Left lung (tissue), 14 donors: ENCODE measurements at places on chromosomes 1 and 21.

- DNase-seq, result no peak
These were observed 20.9 kb downstream of the UQCRHL start for GRCh38 chr1:15786581-15786980.

DNA sequence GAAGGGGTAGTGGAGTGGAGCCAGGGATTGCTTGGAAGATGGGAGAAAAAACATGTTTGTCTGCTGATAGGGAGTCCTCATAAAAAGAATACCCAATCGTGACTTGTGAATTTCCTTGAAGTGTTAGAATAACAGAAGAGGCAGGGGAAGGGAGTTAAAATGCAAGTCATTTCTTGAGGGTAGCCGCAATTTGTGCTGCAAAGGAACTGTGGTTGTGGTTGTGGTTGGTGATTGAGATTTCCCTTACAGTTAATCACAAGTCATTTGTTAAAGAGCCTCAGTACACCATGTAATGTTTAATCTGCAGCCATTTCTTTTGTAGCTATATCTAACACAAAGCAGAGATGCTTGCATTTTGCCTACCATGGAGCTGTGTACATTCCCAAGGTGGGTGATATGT is 38.5 kb upstream of the EGLN1 start:
- no peak for DNase-seq

DNA sequence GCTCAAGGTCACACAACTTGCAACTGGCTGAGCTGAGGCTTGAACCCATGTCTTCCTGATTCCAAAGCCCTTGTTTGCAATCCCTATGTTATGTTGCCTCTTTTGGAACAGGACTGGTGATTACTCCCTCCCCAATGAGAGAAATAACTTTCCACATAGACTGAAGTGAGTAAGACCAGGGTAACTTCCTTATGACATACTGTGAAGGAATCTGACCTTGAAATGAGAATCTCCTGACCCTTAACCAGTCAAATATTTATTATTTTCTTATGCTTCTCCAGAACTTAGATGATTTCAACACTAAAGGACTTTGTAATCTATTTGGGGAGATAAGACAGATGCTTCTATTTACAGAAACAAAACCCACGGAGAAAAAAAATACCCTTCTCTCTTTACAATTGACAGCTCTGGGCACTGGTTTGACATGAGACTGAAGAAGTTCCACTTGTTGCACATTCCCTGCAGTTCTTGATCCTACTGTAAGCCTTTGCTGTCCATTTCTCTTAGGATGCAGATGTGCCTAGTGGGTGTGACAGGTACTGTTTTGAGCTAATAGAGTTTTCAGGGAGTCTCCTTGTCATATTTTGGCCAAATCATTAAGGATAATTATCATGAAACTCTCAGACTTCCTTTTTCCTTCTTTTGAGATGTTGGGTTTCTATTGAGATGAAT is 3.9 kb upstream of the RPTN start:
- DNase-seq, result no peak

GRCh38 chr1:54477153-54477561 is 70.9 kb upstream of the ACOT11 start:
- DNase-seq, result no peak

GRCh38 chr1:119779869-119780356 is 11.2 kb upstream of the HMGCS2 start:
- peak; percentile 43 for DNase-seq

DNA sequence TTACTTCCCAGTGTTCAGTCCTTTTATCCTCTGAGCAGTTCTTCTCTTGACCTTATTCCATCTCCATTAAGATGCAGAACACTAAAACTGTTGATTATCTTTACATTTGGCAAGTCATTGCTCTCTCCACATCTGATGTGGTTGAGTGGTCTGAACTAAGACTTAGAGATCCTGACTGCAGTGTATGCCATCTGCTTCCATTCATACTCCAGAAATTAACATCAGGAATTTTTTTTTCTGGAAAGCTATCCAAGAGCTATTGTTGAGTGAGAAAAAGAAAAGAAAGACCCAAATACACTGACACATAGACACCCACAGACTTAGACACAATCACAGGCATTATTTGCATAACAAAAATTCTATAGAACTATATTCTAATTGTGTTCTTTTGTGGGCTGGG is 3.7 kb upstream of the TRIM62 start:
- DNase-seq, result no peak

DNA sequence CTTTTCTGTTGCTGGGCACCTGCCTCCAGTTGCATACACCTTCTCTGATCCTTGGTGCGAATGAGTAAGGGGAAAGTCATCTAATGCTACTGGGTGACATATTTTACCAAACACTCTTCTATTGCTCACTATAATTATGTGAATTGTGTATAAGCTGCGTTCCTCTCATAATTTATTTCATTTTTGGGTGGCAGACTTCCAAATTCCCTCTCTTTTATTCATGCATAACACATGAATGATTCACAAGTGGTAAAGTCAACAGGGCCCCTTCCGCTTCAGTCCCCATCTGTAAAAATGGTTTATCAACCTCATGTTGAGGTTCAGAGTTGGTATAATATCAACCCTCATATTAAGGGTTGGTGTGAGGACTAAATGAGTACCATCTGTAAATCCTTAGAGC is 3.2 kb upstream of the QSOX1 start:
- DNase-seq, result no peak

- no peak for DNase-seq
These were observed 25.4 kb downstream of the SLC30A1 start for GRCh38 chr1:211553549-211553948.

- DNase-seq, result no peak
These were observed 977 bp downstream of the PRPF3 start for GRCh38 chr1:150322310-150322709.

GRCh38 chr21:41958886-41959563 is 5.2 kb upstream of the C2CD2 start:
- no peak for DNase-seq

GRCh38 chr1:106978477-106979322 is 77.8 kb upstream of the PRMT6 start:
- no peak for DNase-seq

- DNase-seq, result no peak
These were observed 199.8 kb downstream of the ST6GALNAC3 start for GRCh38 chr1:76274302-76274701.

DNA sequence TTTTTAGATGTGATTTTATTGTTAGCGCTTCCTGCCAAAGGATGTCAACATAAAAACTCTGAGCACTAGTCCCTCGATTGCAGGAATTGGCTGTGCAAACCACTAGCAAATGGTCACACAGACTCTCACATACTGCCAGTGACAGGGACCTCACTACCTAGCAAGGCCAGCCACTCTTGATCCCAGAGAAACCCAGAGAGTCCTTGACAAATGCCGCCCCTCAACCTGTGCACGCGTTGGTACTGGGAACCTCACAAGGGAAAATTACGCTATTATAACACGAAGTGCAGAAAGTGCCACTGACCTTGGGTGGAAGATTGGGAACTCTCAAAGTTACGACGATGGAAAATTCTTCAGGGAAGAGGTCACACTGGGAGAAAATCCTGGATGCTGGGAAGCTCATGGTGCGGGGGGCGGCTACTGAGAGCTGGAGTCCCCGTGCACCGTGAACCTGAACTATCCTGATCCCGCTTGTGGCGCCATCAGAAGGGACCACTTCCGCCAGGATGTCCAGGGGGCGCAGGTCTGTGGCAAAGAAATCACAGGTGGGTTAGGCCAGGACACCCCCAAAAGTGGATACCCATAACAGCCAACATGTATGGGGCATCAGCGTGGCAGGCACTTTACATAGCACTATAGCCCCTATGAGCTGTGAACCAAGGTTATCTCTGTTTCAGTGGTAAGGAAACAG is 5.9 kb upstream of the KRTAP10-4 start:
- DNase-seq, result no peak

DNA sequence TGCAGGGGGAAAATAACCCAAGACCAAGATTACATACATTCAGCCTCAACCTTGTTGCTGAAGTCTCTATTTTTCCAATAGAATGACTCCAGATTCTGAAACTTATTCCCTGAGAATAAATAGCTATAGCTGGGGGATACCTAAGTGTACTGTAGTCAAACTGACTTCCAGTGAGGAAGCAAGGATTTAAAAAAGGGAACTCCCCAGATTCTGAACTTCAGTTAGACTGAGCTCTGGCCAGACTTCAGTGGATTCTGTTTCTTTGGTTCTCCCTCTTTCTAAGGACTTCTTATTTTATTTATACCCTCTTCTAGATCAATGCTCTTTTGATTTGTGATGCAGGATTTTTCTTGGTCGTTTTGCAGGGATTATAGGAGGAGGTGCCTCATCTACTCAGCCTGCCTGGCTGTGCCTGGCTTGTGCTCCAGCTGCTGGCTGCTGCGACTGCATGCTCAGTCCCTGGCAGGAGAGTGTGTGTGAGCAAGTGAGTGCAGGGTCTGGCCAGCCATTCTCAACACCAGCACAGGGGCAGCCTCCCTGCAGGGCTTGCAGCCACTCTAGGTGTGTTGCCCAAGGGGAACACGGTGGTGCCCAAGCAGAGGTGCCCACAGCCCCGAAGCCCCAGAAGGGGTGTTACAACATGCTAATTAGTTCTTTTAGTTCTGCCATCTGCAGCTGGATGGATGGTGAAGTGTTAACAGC is 43.0 kb downstream of the SPATA17 start:
- no peak for DNase-seq

DNA sequence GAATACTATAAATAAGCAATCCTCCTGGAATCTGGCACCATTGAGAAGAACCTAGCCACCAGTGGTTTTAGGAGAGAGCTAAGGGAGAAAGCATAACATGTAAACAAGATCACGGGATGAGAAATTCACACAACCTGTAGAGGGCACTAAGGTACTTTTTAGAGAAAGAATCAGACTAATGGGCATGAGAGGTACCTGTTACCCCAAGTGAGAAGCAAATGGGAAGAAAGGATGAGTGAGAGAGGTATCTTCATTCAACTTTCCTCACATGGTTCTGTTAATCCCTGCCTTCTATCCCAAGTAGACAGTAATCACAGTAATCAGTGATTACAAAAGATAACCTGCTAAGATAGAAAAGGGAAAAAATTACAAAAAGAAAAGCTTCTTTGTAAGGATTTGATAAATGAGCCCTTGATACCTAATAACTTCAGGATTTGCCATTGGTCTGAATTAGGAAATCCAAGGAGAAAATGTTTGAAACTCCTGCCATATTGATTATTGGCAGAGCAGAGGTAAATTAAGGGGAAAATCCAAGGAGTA is 251.1 kb upstream of the ADGRL2 start:
- DNase-seq, result no peak

GRCh38 chr1:111990878-111991718 is 1.6 kb upstream of the KCND3 start:
- peak; percentile 73 for DNase-seq

- no peak for DNase-seq
These were observed 32.0 kb upstream of the TDRD10 start for GRCh38 chr1:154469844-154470560.

- DNase-seq, result no peak
These were observed 749 bp upstream of the TMEM39B start for GRCh38 chr1:32071758-32072621.

DNA sequence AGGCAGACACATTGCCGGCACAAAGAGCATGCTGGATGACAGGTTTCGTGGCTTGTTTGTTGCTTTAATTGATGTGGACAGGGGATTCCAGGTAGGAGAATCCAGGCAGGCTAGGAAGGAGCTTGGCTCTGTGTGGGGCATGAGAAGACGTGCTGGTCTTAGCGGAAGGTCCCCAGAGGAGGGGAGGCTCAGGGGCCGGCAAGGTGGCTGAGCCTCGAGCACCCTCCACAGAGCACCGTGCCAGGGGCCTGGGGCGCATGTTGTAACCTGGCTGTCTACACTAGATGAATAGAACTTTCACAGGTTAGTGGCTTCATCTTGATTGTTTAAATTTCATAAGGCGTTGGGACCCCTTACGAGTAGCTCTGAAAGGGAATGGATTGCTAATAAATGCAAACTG is 223.1 kb downstream of the CAMTA1 start:
- no peak for DNase-seq

GRCh38 chr21:28992526-28993292 is at the start of gene LTN1:
Gene LTN1 (minus strand): TSS chr21:28992877. CDS start chr21:28992805, 72 bp downstream.
- DNase-seq, result peak; percentile 99

GRCh38 chr1:207968521-207969009 is 57.6 kb upstream of the CD34 start:
- no peak for DNase-seq

DNA sequence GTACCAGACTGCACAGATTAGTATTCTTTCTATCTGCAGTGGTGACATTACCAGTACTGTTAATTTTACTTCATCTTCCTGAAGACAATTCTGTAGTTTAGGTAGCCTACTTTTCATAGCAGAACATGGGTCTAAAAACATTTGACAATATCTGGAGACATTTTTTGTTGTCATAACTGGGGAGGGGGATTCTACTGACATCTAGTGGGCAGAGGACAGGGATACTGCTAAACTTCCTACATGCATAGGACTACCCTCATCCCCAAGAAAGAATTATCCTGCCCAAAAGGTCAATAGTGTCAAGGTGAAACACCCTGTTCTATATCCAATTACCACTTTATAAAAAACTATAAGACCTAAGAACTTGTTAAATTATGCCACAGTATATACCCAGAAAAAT is 3.4 kb upstream of the ARHGAP29 start:
- DNase-seq, result no peak

- DNase-seq, result no peak
These were observed 2.8 kb downstream of the MAN1A2 start for GRCh38 chr1:117370071-117370470.

DNA sequence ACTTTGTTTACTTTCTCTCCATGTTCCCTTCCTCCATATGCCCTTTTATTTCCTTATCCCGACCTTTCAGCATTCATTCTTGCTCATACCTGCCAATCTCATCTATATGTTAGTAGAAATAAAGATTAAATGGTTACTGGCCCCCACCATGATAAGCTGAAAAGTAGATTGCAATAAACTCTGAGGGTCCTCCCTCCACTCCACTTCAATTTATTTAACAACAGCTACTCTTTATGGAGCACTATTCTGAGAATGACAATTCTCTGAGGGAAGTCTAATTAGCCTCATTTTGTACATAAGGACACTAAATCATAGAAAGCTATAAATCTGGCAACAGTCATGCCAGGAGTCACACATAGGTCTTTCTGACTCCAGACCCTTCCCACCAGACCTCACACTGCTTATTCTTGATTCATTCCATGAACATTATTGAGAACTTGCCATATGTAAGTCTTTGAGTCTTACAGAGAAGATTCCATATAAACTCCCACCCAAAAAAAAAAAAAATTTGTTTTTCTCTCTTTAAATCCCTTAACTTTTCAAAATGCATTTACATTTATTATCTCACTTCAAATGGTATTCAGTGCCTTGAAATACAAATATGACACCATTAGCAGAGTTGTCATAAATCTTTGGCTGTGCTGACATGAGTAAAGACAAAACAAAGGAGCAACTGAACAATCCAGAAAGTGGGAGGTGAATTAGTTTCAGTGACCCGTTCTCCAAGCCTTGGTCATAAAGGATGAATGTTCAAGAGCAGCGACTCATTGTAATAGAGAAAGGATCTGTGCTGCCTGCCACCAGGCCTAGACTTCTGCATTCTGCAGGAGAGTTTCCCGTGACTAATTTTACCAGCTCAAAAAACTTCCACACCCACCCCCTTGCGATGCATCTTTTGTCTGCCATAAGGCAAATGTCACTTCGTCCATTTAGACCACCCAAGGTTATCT is 28.5 kb downstream of the PALMD start:
- no peak for DNase-seq

GRCh38 chr1:19222573-19222972 is 12.5 kb upstream of the UBR4 start:
- no peak for DNase-seq

- DNase-seq, result no peak
These were observed 998.6 kb upstream of the NCAM2 start for GRCh38 chr21:19999369-20000272.

- DNase-seq, result no peak
These were observed 55.4 kb upstream of the GRIK3 start for GRCh38 chr1:37089750-37090149.
